Activated CD4-positive, alpha-beta T cell treated with anti-CD3 and anti-CD28 coated beads, Interleukin-10, Interleukin-2, amounts not matched to agents 100 ng/mL and 50 ng/mL, durations not matched to agents 16 hours and 8 hours (primary cell): ENCODE measurements at places on chromosomes 3 and 15.
A peak's percentile ranks its signal among the peaks of the same experiment; 100 is the strongest.

DNA sequence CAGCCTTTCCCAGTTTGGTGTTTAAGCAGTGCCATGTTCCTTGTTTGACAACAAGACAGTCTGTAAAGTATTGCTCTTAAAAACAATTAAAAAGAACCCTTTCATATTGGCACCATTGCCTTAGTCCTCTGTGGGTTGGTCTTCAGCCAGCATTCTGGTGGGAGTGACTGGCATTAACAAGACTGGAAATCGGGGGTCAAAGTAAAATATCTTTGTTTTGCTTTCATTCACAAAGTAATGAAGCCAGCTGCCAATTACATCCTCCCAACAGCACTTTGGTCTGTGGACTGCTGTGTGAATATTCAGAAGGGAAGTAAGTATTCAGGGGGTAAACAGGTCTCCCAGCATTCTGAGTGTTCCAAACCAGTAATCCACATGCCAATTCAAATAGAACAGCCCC lies 8.3 kb upstream of the VILL start:
- DNase-seq = no peak

- DNase-seq = no peak
Observed at GRCh38 chr3:126460381-126460780, 15.3 kb downstream of the ZXDC start.

DNA sequence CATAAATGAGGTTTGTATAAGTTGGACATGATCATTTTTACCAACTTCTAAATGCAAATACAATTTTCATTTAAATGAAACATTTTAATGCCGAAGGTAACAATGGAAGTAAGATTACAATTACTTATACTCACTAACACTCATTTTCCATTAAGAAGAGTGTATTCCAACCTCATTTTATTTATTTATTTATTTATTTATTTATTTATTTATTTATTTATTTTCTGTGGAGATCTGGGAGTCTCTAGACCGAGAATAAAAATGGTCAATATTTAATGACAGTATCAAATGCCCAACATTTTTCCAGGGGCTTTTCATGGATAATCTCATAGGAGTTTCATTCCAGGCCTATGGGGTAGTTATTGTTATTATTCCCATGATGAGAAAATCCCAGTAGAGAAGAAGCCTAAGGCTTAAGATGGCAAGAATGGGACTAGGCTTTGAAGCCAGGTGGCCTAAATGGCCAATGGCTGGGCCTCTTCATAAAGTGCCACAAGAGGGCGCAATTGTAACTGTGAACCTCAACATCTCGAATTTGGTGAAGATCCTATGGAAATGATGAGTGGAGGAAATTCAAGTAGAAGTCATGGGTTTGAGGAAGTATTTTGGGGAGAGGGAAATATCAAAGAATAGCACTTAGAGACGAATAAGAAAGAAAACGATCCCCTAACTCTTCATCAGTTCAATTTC lies 21.3 kb downstream of the VGLL3 start:
- DNase-seq = peak; percentile 48

DNA sequence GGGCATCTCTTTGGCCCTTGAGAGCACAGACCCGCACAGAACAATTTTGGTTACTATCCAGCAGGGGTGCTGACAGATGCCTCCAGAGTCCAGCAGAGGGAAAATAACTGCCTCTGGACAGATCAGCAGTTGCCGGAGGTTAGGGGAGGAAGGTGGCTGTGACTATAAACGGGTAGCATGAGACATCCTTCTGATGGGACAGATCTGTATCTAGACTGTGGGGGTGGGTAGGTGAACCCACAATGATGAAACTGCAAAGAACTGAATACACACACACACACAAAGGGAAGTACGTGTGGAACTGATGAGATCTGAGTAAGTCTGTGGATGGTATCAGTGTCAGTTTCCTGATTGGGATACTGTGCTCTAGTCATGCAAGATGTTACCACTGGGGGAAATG lies 21.2 kb downstream of the ADAMTS7 start:
- peak; percentile 65 for DNase-seq

- DNase-seq = no peak
Observed at GRCh38 chr3:73449774-73450173, 175.0 kb downstream of the PDZRN3 start.

GRCh38 chr15:33908406-33908805 lies 59.9 kb upstream of the CHRM5 start:
- no peak for DNase-seq

DNA sequence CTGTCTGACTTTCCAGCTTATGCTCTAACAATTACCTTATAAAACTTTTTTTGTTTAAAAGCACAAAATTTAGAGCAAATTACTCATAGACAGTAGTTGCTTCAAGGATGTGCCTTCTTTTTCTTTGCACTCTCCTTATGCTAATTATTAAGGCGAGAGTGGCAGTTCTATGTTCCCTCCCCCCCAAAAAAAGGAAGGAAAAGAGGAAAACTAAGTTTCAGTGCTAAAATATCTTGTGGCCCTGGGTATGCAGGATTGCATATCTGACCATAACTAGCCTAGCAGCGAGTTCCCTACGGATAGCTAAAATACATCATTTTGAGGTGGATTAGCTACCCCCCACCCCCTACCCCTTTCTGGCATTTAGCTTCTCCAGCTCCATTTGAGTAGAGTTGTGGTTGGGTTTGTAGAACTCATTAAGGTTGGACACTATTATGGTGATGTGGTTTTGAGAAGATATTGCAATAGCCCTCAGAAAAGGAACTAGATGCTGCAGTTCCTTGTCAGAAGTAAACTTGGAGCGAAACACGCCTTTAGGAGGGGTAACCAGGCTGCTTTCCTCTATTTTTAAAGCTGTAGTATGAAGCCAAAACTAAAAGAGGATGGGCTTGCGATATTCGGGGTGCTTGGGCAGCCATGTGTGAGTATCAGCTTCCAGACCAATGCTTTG lies 174.6 kb downstream of the AKAP13 start:
- DNase-seq = peak; percentile 42

GRCh38 chr3:179852142-179852905 lies 184.4 kb downstream of the PEX5L start:
- no peak for DNase-seq

GRCh38 chr3:100260081-100260684 lies 609 bp upstream of the TBC1D23 start:
- no peak for DNase-seq

- DNase-seq = peak; percentile 32
Observed at GRCh38 chr15:34984889-34985630, 3.0 kb downstream of the ZNF770 start.

DNA sequence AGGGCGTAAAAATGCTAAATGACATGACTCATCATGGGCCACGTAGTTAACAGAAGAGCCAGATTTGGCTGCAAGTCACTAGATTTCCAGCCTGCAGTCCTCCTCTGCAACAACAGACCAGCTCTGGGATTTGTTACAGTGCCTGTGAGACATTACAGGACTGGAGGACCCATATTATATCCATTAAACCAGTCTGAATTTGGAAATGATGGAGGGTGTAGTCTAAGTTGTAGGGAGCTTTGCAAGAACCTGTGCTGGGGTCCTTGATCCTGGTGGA lies 10.8 kb downstream of the ZNF774 start:
- no peak for DNase-seq
